ENCODE measurements at places on chromosomes 6 and 20.

- no peak for DNase-seq
Measured at GRCh38 chr6:150238846-150239407, 96.1 kb downstream of the PPP1R14C start.

DNA sequence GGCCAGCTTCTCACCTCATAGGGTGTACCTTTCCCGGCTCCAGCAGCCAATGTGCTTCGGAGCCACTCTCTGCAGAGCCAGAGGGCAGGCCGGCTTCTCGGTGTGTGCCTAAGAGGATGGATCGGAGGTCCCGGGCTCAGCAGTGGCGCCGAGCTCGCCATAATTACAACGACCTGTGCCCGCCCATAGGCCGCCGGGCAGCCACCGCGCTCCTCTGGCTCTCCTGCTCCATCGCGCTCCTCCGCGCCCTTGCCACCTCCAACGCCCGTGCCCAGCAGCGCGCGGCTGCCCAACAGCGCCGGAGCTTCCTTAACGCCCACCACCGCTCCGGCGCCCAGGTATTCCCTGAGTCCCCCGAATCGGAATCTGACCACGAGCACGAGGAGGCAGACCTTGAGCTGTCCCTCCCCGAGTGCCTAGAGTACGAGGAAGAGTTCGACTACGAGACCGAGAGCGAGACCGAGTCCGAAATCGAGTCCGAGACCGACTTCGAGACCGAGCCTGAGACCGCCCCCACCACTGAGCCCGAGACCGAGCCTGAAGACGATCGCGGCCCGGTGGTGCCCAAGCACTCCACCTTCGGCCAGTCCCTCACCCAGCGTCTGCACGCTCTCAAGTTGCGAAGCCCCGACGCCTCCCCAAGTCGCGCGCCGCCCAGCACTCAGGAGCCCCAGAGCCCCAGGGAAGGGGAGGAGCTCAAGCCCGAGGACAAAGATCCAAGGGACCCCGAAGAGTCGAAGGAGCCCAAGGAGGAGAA lies 10.5 kb downstream of the GNAS-AS1 start:
- DNase-seq, result no peak

DNA sequence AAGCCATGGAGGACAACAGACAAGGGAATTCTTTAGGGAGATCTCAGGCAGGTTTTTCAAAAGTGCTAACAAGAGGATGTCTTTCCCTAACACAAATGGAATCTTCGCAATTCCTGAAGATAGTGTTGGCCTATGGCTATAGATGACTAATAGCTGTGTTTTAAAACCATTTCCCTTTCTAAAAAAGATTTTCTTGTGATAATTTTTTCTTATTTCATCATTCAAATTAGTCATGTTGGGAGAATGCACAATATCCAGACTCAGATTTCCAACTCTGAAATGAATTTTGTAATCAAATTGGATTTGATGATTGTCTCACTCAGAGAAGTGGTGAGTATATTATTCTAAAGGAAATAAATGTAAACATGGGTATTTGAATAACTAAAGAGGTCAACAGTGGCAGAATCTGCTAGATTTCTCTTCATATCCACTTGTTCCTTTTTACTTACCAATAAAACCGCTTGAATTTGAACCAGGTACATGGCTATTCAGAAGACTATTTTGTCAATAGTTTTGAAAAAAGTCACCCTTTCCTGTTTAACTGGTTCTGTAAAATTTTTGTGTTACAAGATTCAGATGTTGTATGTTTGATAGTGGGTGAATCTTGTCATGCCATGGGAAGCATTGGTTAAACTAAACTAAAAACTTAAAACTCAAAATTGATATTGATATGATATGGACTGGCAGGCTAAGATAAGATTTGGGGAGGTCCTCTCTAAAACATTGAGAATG lies 1223.7 kb upstream of the EYS start:
- DNase-seq, result no peak

GRCh38 chr20:1955217-1955616 lies 38.6 kb downstream of the PDYN start:
- no peak for DNase-seq

DNA sequence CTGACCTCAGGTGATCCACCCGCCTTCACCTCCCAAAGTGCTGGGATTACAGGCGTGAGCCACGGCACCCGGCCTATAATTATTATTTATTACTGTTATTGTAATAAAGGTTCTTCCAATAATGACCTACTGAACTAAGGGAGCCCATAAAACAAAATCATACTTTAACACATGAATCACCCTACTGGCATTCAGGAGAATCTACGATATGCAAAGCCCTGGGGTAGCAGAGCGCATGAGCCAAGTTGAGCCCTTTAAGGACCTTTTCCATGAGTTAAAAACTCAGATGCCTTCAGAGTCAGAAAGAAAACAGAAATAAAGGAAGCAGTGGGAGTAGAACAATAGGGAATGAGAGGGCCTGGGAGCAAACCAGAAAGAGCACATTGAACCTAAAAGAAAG lies 41.5 kb downstream of the SNRPB start:
- no peak for DNase-seq

GRCh38 chr6:84774157-84774984 lies 10.0 kb upstream of the TBX18 start:
- DNase-seq, result no peak

DNA sequence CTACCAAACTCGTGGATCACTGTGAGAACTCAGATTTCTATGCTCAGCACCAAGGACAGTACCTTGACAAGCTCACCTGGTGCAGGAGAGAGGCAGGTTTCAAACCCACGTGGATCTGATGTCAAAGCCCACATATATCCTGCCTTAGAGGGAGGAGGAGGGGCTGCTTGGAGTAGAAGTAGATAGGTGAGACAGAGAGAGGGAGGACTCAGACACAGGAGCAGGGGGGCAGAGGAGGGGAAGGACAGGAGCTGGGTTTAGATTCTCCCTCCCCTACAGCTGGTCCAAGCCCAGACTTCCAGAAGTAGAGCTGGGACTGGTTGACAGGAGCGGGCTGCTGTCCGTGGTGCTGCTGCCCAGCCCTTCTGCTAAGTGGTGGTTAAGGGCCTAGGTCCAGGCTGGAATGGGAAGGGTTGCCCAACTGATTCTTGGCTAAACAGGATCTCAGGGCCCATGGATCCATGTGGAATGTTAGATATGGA lies 77.5 kb downstream of the CDH22 start:
- DNase-seq, result no peak

- DNase-seq, result no peak
Measured at GRCh38 chr20:25211273-25211672, 15.8 kb downstream of the ENTPD6 start.

DNA sequence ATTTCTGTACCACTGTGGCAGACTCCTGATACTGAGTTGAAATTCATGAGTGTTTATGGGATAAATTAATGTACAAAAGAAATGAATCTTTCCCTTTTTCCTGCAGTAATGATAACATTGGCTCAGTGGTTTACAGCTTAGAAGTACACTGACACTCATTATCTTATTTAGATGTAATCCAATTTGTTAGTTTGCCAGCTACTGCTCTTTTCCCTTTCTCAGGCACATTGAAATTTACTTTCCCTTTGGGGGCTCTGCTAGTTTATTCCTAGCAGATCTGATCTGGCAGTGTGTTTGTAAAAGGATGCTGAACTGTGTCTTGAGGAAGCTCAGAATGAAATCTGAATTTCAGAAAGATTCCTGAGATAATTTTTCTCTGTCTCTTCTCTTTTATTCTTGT lies 3.0 kb downstream of the CEP250 start:
- no peak for DNase-seq

GRCh38 chr20:34815636-34816035 lies 9.8 kb downstream of the NCOA6 start:
- DNase-seq, result no peak

DNA sequence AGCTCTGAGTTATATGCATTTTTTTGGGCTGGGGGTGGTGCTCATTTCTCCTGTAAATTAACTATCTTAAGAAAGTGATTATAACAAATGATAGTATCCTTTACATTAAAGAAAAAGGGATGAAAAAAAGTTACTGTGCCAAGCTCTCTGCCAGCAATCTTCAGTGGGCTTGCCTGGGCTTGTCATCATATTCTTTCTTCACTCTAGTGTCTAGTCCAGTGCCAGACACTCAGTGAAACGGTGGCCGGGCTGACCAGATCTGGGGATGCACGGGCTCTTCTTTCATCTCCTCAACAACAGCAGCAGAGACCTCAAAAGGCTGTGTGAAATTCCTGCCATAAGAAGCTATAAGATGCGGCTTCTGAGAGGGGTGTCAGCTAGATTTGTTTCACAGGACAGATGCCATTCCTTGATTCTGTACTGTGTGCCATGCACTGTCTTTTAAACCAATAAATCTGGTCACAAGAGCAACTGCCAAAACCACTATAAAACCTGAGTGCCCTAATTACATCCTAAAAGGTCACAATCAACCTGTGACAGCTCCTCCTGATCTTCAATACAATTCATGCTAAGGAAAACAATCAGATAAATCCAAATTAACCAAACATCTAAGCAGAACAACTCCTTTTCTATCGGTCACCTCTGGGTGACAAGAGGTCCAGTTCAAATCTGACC lies 12.1 kb downstream of the EXOC2 start:
- no peak for DNase-seq

- DNase-seq, result no peak
Measured at GRCh38 chr6:143337201-143337949, 113.1 kb downstream of the ADAT2 start.

GRCh38 chr20:46179862-46180261 lies 61.7 kb downstream of the CD40 start:
- no peak for DNase-seq

DNA sequence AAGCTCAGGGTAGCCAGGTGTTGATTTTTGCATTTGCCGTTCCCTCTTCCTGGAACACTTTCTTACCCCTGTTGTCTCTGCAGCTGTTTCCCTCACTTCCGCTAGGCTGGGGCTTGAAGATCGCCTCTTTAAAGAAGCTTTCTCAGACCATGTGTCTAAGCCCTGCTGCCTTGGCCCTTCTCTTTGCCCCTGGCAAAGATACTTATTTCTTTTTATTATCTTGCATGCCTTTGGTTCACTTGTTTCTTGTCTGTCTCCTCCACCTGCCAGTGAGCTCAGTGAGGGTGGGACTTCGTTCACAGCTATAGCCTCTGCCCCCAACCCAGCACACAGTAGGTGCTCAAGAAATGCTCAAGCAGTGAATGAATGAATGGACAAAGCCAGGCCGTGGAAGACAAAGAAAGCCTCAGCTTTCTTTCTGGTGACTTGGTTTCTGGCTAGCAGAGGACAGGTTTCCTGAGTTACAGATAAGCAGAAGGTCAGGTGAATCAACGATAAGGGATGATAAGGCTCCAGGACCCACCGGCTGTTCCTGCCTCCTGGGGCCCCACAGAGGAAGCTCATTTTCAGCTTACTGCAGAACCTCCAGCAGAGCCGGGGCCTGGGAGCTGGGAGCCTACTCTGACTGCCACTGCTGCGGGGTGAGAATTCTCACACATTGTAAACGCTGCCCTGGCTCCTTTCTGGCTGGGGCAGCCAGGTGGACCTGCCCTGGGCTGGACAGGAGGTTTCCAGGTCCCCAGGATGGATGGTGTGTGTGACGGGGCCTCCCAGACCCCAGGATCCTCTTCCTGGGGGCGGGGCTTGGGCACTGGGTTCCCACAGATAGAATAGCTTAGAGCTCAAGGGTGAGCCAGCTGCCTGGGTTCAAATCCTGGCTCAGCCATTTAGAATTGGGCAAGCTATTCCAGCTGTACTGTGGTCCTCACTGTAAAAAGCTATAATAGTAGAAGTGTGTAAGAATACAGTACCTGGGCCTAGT lies 29.8 kb downstream of the SNAI1 start:
- DNase-seq, result no peak

- peak; percentile 82 for DNase-seq
Measured at GRCh38 chr20:33653900-33654596, 8.1 kb upstream of the C20orf144 start.

GRCh38 chr20:14288341-14289330 lies 48.8 kb downstream of the FLRT3 start:
- DNase-seq, result no peak

GRCh38 chr6:168188369-168189199 lies 109.6 kb upstream of the FRMD1 start:
- no peak for DNase-seq

DNA sequence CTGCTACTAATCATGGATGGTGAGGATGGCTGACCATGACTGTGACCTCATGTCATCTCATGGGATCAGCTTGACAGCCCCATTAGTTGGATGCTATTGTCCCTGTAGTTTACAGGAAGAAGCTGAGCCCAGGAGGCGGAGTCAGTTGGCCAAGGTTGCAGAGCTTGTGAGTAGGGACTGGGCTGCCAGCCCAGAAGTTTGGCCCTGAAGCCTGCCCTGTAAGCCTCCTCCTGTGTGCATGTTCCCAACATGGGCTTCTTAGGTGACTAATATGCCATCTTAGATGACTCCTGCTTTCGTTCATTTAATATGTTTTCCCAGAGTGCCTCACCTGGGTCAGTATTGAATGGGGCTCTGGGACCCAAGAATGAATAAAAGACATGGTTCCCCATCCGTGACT lies 6.9 kb downstream of the EDN3 start:
- DNase-seq, result no peak

- DNase-seq, result no peak
Measured at GRCh38 chr6:1379017-1379787, 10.2 kb upstream of the FOXF2 start.

DNA sequence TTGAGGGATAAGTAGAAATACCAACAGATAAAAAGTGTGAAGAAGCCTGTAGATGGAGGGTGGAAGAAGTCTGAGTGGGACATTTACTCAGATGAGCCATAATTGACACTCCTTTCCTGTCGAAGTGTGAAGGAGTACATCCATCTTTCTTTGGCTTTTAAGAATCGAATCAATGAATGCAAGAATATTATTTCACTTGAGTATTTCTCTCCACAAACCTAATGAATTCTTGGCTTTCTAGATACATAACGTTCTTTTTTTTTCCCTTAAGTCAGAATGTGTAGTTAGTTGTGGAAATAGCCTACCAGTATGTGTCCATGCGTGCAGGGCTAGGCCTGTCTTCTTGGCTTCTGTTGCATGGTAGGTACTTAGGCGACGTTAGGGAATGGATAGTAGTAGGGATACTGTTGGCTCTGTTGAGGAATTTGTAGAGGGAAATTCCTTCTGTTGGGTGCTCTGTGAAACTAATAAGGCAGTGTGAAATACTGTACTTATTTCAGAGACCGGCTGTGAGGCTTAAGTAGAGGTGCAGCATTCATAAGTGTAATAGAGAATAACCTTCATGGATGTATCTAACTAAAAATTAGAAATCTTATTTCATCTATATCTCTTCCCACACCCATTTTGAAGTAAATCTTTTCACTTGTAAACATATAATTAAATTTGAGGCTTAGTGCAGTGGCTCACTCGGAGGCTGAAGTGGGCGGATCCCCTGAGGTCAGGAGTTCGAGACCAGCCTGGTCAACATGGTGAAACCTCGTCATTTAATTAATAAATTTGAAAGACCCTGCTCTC lies 1.5 kb downstream of the RPS18 start:
- DNase-seq, result no peak

DNA sequence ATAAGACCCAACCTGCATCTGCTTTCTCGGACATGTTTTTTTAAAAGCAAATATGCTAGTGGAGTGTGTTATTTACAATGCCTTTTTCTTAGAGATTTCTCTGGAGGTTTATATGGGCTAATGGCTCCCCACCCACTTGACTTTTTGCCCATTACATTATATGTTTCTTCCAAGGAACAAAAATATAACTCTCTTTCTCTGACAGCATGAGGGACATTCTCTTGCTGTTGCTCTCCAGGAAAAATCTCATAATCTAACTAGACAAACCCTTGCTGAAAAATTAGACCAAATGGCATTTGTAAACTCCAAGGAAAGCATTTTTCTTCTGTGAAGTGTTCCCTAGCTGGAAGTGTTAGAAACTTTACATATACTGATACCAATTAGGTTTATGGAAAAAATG lies 213.7 kb downstream of the PRL start:
- DNase-seq, result no peak

Measured in NCI-H2081 treated with DMSO at 0.1 percent for 48 hours (cell line).